ENCODE measurements at places on chromosomes 12 and 14.
A peak's percentile ranks its signal among the peaks of the same experiment; 100 is the strongest.

DNA sequence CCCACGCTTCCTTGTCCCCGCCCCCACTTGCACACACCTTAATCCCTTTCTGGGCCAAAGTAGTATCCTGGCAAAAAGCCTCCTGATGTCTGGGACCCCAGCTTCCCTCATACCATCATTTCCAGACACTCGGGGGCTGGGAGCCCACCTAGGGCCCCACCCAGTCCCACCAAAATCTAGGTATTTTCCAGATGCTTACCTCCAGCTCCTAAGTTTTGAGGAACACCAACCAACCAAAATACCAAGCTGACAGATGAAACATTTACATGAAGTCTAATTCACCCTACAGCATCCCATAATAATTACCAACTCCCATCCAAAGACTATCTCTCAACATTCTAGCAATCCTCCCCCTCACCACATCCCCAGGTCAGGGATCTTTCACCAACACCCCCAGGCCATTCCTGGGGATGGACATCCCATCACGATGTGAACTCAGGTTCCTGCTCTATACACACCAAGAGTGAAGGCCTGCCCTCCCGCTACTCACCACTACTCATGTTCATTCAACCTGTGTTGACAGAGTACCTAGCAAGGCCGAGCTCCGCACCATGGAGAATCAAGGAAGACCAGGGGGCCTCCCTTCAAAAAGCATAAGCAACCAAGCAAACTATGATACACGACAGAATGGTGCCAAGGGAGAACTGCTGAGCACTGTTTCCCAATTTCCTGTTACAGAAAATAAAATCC, 1.6 kb upstream of the CHD4 start:
- DNase-seq = no peak

- no peak for DNase-seq
Observed at GRCh38 chr12:76234741-76235140, 113.5 kb downstream of the BBS10 start.

- no peak for DNase-seq
Observed at GRCh38 chr14:74511966-74512830, 18.6 kb downstream of the ISCA2 start.

GRCh38 chr12:131905081-131905629, 10.7 kb downstream of the ULK1 start:
- no peak for DNase-seq

- no peak for DNase-seq
Observed at GRCh38 chr14:69694730-69695281, 72.1 kb upstream of the SRSF5 start.

DNA sequence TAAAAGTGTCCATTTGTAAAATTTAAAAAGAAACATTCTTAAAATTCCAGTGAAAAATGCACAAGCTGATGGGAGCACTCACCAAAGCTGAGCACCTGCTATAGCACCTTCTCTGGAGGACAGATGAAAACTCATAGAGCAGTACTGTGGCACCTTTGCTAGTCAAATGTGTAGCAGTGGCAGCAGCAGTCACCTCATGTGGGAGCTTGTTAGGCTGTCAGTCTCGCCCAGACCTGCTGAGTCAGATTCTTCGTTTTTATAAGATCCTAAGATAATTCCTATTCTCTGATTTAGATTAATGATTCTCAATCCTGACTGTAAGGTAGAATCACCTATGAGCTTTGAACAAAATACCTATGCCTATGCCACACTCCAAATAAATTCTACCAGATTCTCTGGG, 325.8 kb downstream of the RPL10L start:
- no peak for DNase-seq

GRCh38 chr12:85057370-85057963, 21.3 kb downstream of the LRRIQ1 start:
- no peak for DNase-seq

DNA sequence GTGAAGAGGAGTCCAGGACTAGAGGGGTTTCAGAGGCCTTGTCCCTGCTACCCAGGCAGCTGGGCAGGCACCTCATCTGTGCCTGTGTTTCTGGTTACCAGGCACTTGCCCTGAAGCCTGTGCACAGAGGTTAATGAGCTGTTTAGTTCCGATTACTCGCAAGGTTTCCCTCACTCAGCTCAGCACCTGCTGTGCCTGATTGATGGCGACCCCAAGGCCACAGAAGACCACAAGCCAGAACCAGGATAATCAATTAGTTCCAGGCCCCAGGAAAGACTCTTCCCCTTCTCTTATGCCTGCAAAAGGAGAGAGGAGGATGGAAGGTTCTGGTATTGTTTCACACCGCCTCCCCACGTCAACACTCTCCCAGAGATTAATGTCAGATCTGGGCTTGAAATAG, 88.8 kb upstream of the NOS1 start:
- no peak for DNase-seq

DNA sequence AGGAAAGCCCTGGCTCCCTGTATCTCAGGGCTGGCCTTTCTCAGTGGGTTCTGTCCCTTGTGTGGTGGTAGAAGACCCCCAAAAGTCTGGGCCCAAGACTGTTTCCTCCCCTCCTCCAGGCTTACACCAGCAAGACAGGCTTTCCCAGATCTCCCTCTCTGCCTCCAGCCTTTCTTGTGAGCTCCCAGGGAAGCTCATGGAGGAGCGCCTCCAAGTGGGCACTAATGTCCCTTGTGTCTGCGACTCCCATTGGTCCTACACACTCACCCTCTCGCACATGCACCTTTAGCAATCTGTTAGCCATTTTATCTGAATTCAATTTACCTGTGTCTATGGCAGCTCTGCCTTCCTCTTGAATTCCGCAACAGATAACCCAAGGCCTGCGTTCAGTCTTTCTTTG, 251.1 kb upstream of the CAND1 start:
- DNase-seq = no peak

DNA sequence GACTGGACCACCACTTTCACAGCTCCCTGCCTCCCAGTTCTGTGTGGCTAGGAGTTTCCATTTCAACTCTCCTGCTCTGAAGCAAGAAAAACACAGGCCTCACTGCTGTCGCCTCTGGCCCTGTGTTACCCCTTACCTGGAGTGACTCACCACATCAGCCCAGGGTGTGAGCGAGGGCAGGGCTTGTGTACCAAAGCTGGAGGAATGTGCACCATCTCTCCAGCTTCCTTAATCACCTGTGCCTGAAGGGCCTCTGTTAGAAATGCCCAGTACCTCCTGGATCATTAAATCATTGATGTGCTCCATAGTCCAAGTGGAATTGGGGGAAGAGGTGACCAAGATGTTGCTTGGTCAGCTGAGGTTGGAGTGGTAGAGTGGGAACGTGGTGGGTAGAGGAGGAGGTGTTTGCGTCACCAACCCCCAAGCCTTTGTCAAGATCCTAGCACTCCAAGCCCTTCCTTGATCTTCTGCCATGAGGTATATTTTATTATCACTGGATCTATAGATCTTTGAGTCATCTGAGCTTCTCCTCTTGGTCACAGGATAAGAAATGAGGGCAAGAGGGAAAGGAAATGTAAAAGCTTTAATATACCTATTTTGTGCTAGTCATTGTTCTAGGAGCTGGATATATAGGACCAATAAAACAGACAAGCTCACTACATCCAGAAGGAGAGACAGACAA, 51.3 kb downstream of the SSPN start:
- DNase-seq = no peak

DNA sequence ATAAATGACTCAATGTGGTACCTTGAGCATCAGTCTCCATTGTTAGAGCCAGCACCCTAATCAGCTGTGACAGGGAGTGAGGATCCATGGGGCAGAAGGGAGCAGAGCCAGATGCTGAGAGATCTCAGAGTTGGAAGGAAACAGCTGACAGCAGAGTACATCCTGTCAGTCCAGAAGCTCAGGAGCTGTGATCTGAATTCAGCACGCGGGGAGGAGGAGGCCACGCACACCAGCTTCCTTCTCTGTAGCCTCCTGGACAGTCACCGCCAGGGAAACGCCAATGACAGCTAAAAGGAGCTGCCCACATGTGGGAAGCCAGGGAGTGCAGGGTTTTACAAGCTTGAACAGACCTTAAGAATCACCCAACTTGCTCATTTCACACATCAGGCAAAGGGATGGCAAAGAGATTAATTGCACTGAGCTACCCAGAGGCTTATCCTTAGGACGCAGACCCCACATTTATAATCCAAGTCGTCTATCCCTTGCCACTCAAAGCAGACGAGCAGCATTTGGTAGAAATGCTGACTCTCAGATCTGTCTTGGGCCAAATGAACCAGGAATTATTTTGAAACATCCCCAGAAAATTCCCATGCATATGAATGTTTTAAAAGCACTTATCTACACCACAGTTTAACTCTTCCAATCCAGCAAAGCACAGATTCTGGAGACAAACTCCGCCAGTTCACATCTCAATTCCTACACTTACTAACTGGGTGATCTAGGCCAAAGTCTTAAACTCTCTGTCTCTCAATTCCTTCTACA, 322.6 kb upstream of the TMTC1 start:
- DNase-seq = no peak

GRCh38 chr14:88005978-88006851, 1.3 kb downstream of the GPR65 start:
- no peak for DNase-seq

- no peak for DNase-seq
Observed at GRCh38 chr12:104827587-104827986, 130.5 kb downstream of the SLC41A2 start.

DNA sequence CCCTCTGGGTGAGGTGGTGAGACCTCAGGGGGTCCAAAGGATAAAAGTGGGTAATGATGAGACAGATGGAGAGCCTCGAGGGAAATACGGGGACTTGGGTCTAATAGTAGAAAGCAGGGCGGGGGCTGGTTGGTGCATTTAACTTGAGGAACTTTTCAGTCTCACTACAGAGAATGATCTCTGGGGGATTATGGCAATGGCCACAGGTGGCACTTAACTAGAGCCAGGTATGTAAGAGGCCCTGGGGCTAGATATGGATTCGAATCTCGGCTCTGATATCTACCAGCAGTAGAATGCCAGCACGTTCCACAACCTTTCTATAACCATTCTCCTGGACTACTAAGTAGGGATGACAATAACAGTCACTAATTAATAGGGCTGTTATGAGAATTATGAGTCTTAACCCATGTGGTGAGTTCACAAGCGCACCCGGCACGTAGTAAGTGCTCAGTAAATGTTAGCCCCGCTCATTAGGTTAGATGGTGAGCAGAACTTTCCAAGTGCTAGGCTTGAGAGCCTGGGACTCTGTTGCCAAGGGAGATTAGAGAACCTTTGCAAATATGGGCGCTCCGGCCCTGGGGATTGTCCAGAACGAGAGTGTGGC, 888 bp upstream of the PLXNC1 start:
- no peak for DNase-seq

GRCh38 chr14:58560208-58560607, 77.6 kb upstream of the DACT1 start:
- DNase-seq = no peak

- DNase-seq = no peak
Observed at GRCh38 chr14:51342226-51342625, 102.2 kb downstream of the TMX1 start.

DNA sequence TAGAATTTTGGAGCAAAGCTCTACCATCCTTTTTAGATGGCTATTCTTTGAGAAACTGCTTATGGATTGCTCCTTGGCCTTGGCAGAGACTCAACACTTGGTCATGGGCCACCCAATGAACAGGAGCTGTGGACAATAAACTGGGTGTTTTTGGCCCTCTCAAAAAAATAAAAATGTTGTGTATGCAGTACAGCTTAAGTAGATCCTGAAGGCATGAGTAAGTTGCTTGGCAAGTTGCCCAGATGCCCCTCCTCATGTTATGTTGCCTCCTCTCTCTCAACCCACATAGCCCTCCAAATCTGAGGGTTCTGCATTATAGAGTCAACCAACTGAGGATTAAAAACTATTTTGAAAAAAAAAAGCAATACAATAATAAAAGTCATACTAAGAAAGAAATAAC, 124.9 kb downstream of the ATP23 start:
- DNase-seq = no peak

DNA sequence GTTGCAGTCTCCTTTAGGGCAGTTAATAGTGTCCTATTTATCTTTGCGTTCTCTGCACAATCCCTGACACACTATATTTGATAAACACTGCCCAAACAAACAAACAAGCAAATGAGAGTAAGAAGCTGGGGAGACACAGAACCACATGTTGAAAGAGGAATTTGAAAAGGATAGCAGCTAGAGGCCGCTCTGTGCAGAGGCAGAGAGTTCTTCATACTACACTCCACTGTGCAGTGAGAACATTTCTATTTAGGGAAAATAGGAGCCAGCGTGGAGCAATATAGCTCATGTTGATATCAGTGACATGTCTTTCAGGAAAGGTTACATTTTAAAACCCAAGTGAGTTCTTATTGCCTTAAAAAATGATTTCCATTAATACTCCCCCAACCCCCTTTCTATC, 140.3 kb upstream of the SEL1L start:
- no peak for DNase-seq

- DNase-seq = no peak
Observed at GRCh38 chr12:108102363-108102762, 26.7 kb upstream of the WSCD2 start.

GRCh38 chr12:1518591-1519516, 75.5 kb downstream of the FBXL14 start:
- DNase-seq = peak; percentile 64

DNA sequence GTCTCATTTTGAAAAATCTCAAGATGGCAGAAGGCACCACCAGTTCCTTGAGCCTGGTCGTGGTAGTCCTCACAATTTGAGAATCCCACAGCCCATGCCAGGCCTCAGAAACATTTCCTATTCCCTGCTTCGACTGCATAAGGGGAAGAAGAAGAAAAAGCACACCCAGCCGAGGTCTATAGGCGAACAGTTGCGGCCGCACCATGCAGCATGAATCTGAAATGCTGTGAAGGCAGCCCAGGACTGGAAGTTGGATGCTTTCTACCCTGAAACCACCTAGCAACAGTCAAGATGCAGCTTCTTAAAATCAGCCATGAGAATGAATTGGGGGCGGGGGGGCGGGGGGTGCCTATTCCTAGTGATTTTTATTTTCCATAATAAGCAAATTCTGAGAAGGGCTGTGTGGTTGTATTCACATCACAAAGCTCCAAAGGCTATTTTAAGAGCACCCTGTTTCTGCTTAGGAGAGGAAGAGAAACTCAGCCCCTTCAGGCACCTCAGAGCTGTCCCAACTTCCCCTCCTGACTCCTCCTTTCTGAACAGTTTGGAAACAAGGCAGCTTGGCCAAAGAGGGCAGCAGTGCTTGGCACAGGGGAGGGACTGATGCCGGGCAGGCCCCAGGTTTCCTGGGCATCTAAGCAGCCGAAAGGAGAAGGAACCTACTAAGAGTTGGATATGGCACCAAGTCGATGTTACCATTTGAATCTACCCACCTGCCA, 172.5 kb upstream of the FOXN3 start:
- no peak for DNase-seq

DNA sequence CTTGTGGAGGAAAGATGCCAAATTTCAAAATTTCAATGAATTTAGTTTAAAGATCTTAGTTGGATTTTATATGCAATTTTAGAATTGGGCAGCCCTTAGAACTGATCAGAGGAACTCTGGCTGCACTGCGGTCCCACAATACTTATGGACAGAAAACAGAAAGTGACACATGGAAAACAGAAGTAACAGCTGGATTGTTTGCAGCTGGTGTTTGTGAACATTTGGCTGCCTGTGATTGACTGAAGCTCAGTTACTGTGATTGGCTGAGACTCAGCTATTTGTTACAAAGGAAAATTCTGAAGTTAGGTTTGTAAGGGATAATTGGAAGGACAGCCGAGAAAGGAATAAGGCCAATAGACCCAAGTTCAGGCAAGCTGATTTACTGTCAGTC, 10.0 kb upstream of the KRT86 start:
- DNase-seq = no peak

- DNase-seq = no peak
Observed at GRCh38 chr14:44962334-44963043, 499 bp downstream of the TOGARAM1 start.

GRCh38 chr14:26606729-26607312, 9.0 kb upstream of the NOVA1 start:
- DNase-seq = no peak

- no peak for DNase-seq
Observed at GRCh38 chr14:74380172-74380571, 31.9 kb downstream of the VRTN start.

All from coronary artery (tissue), 2 donors.